Panc1 (cell line): ENCODE measurements at places on chromosomes 7 and 10.

DNA sequence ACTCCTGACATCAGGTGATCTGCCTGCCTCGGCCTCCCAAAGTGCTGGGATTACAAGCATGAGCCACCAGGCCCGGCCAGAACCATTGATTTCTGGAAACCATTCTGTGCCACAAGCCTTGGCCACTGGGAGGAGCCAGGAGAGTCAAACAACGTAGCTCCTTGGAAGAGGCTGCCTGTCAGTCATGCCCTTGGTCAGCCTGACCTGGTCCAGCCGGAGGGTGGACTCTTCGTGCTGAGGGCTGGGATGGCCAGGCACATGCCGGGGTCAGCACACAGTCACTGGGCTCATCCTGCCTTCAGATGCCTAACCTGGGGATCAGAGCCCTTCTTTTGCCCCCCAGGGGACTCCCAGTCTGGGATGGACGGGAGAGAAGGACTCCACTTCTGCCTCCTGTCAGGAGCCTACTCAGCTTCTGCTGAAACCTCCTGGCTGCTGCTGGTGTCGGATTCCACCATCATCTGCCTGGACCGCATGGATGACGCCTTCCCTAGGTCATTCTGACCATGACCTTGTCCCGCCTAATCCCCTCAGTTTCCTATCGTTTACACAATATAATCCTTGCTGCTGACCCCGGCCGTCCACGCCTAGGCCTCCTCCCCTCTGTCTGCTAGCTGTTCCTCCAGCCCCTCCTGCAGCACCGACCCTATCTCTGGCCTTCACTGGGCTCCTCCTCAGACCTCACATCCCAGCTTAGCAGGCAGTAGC is 30.4 kb downstream of the TMEM270 start:
- no peak for DNase-seq

DNA sequence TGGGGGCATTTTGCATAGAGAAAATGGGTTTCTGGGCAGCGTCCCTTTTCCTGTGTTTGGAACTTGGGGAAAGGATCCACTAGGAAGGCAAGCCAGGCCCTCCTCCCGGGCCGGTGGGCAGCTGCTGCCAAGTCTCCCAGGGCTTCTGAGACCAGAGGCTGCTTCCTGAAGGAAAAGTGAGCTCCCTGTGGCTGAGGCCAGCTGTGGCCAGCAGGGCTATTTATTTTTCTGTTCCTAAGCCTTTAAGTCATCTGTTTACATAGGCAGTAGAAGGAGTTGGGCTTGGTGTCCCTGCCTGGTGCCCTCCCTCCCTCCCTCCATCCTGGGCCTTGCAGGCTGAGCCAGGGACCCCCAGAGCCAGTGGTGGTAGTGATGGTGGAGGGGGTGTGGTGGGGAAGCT is 70.5 kb upstream of the COL13A1 start:
- no peak for DNase-seq

DNA sequence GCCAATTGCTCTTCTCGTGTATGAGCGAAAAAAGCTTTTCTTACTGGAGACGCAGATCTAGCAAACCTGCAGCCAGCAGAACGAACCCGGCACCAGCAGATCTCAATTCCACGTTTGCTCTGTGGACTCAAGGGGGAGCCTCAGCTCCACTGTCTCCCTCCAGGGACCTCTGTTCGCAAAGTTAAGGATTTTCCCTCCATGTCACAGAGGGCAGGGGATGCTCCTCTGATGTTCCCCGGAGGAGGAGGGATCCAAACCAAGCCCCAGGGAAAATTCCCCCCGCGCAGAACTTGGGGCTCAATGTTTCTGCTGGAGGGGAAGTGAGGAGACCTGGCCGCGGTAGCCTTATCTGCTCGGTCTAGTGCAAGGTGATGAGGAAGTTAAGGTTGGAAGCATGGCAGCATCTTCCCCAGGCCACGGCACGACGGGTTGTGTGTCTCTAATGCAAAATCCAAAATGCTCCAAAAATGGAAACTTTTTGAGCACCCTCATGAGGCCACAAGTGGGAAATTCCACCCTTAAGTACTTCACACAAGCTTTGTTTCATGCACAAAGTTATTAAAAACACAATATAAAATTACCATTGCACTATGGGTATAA is 9.0 kb downstream of the IQCE start:
- DNase-seq = no peak

DNA sequence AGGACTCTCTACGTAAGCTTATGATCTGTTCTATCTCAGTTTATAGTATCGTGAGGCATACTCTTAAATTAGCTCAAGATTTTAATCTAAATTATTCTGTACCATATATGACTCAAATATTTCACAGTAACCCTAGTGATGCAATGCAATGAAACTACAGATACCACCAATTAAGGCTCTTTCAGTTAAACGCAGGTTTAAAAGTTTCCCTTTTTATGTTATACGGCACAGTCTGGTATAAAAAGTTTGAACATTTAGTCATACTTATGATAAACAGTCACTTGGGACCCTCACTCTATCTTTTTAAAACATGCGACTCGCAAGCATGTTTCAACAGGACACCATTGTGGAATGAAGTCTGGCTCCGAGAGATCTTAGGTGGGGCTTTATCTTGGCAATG is 107.2 kb downstream of the CDK6 start:
- no peak for DNase-seq

DNA sequence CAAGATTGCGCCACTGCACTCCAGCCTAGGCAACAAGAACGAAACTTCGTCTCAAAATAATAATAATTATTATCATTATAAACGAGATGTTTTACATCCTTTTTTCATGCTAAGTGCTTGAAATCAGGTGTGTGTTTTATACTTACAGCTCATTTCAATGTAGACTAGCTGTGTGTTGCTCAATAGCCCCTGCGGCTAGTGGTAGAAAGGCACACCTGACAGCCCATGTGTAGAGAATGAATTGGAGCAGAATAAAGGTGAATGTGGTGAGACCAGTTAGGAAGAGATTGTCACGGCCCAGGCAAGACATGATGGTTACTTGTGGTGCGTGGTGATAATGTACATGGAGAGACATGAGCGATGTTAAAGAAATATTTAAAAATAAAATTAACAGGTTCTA is 86.7 kb upstream of the TMEM26 start:
- no peak for DNase-seq

GRCh38 chr7:155576900-155577508 is 30.6 kb upstream of the CNPY1 start:
- no peak for DNase-seq

DNA sequence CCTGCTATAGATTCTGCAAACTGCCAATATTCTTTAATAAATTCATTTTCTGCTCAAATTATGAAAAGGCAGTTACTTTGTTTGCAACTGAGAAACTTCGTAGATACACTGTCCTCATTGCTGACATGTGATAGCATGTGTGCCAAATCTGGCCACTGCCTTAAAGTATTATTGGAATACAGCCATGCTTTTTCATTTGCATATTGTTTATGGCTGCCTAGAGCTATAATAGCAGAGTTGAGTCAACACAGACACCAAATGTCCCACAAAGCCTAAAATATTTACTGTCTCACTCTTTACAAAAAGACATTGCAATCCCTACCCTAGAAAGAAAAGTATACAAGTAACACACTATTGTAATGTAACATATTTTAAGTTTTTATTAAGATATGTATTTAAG is 647.4 kb downstream of the XPNPEP1 start:
- DNase-seq = no peak

DNA sequence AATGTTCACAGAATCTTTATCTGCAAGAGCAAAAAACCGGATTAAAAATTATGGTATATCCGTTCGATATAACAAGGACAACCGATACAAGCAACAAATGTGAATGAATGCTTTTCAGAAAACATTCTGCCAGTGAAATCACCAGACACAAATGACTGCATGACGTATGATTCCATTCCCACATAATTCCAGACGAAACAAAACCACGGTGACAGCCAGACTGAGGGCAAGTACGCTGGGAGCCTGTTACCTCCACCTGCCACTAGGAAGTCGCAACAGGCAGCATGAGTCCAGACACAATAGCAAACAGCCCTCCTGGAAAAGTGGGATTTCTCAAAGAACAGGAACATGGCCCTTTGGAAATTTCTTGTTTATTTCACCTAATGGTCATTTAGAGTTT is 41.7 kb downstream of the MAD1L1 start:
- no peak for DNase-seq

GRCh38 chr7:46972205-46972604 is 609.7 kb downstream of the TNS3 start:
- DNase-seq = no peak

GRCh38 chr7:7693881-7694280 is 24.5 kb downstream of the RPA3 start:
- DNase-seq = peak; percentile 86

DNA sequence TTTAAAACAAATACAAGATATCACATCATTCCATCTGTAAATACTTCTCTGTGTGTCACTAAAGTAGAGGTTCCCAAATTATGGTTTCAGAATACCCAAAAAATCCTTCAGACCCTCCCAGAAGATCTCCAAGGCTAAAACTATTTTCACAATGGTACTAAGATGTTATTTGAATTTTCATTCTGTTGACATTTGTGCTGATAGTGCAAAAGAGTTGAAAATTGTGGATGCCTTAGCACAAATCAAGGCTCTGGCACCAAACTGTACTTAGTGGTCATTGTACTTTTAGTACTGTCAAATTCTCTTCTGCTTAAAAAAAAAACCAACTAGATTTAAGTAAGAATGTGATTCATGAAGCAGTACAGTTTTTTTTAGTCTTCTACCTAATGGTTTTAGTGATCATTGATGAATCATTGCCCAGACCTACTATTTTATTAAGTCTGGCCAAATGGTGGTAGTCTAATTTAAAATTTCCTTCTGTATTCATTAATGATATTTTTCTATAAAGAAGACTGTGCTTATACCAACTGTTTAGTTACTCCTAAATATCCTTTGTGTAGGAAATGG is 50.5 kb downstream of the TPST1 start:
- DNase-seq = no peak

DNA sequence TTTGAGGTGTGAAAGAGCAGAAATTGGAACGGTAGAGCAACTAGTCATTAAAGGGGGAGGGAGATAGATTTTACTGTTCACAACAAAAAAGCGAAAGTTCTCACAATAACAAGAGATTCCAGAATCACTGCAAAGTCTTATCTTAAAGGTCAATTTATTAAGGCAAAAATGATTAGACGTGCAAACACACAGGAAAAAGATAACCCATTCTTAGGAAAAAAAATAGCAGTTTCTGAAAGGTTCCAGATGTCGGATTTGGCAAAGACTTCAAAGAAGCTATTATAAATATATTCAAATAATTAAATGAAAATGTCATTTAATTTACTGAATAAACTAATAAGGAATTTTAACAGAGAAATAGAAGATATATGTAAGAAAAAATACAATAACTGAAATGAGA is 70.8 kb upstream of the GNAI1 start:
- no peak for DNase-seq

- DNase-seq = no peak
Measured at GRCh38 chr10:72472306-72472705, 117.6 kb upstream of the DNAJB12 start.

DNA sequence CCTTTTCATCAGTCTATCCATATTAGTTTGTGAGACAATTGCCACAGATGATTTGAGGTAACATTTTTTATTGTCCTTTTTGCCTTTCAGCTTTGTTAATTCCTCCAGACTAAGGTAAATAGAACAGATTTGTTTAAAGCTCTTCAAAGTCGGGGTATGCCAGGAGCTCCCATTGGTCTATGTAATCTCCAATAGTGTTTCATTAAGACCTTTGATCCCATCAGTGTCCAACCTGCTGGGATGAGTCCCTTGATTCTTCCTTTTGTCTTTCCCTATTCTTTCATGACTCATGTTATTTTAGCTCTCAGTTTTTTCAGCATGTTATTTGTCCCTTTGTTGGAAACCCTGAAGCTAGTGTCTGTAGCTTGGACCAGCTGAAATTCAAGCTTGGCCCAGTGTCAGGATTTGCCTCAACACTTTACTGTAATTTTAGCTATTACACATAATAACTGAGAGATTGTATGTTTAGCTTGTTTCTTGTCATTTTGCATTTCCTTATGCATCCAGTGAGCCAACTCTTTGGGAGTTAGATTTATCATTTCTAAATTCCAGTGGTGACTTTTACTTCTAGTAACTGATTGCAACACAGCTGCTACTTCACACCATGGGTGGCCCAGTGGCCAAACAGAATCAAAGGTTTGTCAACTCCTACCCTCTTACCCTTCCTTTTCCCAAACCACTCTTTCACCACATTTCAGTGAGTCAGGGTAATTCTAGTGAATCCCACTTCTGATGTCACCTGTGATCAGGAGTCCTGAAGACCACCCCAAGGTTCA is 15.3 kb downstream of the AGBL3 start:
- DNase-seq = no peak

GRCh38 chr10:119655566-119656001 is 4.4 kb downstream of the BAG3 start:
- DNase-seq = no peak

DNA sequence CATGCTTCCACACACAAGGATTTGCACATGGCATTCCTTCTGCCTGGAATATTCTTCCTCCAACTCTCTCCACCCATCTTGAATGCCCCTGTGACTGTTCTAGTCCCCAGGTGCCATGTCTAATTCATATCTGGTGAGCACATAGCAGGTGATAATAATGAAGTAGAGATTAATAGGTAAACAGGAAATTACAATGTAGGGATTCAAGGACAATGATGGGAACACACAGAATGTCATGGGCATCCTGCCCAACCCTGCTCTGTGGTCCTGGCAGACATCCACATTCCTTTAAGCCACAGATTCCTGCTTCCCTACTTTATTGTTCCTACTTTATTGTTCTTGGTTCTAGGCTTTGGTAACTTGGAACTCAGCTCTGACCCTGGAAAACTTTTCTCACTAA is 115.8 kb downstream of the THSD7A start:
- DNase-seq = peak; percentile 35

DNA sequence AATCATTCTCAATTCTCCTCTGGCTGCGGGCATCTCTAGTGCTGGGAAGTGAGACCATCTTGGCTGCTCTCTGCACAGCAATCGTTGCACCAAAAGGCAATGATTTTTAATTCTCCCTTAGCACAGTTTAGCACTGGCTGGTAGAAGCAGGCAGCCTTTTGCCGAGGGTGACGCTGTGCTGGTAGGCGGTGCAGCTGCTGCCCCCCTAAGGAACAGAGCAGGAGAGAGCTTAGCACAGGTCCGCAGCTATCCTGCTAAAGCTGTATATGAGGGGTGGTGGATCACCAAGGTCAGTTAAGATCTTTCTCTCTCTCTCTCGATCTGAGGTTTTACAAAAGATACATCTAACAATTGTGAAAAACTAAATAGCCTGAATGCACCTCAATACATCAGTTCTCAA is 390.1 kb downstream of the GATA3 start:
- no peak for DNase-seq

DNA sequence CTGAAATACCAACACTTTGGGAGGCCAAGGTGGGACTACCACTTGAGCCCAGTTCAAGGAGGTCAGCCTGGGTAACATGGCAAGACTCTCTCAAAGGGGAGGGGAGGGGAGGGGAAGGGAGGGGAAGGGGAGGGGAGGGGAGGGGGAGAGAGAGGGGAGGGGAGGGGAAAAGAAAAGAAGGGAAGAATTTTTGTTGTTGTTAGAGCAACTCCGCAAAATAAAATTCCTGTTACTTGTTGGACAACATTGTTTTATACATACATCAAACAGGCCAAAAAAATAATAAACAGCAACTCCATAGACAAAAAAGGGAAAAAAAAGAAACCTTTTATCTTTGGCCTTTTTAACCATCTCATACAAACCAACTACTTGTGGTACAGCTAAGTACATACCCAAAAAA is 57.3 kb upstream of the TRIM24 start:
- no peak for DNase-seq

- DNase-seq = no peak
Measured at GRCh38 chr7:82258181-82258580, 185.4 kb downstream of the CACNA2D1 start.
